Adrenal gland (tissue), 19 donors: ENCODE measurements at places on chromosomes 3 and 15.

GRCh38 chr15:49706805-49707204 is 86.0 kb downstream of the DTWD1 start:
- no peak for DNase-seq

- no peak for DNase-seq
Observed at GRCh38 chr3:146187334-146187950, 26.5 kb upstream of the PLOD2 start.

DNA sequence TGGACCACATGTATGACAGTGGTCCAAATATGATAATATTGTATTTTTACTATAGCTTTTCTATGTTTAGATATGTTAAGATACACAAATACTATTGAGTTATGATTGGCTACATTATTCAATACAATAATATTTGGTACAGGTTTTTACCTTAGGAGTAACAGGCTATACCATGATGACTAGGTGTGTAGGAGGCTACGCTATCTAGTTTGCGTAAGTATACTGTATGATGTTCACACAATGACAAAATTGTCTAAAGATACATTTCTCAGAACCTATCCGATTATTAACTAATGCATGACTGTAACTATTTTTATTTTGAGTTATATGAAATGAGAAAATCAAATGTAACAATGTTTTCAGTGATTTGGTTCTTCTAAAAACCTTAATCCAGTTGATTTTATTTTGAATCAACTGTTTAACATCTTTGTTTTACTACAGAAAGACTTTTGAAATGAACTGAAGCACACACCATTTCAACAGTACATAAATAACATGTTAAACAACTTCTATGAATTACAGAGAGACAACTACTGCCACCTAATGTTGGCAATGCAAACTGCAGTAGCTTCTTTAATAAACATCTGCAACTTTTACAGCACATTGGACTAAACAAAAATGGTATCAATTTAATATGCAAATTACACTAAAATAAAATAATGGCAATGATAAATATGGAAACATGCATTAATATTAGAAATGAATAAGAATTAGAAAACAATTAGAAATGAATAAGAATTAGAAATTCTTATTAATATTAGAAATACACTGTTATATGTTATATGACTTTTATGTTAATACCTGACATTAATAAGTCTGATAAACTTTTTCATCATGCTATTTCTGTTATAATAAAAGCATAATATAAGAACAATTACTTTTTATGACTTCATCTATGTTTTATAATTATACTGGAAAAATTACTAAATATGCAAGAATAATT is 255.7 kb downstream of the MBNL1 start:
- peak; percentile 21 for DNase-seq

- DNase-seq, result no peak
Observed at GRCh38 chr3:18868911-18869689, 279.2 kb upstream of the KCNH8 start.

GRCh38 chr15:76988867-76989780 is 5.8 kb upstream of the PSTPIP1 start:
- DNase-seq, result no peak

DNA sequence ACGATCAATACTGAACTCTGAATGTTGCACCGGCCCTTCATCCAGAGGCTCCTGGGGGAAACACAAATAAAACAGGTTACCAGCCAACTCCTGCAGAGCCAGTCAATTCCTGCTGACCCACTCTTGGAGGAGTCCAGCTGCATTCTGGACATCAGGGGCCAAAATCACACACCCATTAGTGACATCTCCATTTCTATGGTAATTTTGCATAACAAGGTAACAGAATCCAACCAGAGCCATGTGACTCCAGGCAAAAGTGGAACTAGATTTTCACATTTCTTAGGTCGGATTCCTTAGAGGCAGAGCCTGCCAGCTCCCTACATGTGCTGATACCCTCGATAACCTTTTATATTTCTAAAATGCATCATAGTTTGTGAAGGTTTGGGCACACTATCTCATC is 119.2 kb upstream of the CTNNB1 start:
- no peak for DNase-seq

GRCh38 chr15:72998226-72998625 is 54.0 kb upstream of the NEO1 start:
- no peak for DNase-seq

GRCh38 chr15:43232289-43232874 is 11.6 kb upstream of the EPB42 start:
- DNase-seq, result no peak

GRCh38 chr15:58182460-58183163 is 44.4 kb downstream of the AQP9 start:
- no peak for DNase-seq

- no peak for DNase-seq
Observed at GRCh38 chr3:5116538-5116937, 5.6 kb upstream of the ARL8B start.

DNA sequence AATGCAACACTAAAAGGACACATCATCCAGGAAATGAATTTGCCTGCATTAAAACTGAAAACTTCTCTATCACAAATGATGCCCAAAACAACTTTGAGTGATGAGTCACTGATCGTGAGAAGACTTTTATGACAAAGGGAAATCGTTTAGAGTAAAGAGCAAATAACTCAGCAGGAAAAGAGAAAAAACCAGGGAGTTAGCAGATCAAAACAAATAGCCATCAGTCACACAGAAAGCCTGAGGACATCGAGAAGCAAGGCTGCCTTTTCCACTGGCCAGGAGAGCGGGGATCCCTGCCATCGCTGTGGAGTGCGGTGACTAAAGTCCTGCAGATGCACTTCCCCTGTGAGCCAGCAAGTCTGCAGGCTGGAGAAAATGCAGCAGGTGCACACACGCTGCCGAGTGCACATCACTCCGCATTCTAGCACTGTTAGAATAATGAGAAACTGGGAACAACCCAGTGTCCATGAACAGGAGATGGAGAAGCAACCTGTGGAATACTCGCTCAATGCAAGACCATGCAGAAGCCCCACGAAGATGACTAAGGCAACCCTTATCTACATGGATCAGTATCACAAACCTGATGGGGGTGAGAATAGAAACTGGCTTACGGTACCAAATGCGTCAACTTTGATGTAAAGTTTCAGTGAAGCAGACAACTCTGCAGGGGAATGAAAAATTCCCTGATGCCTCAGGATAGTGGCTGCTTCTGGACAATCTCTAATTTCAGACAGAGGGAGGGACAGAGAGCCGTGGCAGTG is 86.4 kb downstream of the NSMCE3 start:
- no peak for DNase-seq

GRCh38 chr15:66004618-66005262 is 135.4 kb downstream of the RAB11A start:
- DNase-seq, result no peak

- no peak for DNase-seq
Observed at GRCh38 chr3:78894787-78895186, 873.0 kb downstream of the ROBO1 start.

DNA sequence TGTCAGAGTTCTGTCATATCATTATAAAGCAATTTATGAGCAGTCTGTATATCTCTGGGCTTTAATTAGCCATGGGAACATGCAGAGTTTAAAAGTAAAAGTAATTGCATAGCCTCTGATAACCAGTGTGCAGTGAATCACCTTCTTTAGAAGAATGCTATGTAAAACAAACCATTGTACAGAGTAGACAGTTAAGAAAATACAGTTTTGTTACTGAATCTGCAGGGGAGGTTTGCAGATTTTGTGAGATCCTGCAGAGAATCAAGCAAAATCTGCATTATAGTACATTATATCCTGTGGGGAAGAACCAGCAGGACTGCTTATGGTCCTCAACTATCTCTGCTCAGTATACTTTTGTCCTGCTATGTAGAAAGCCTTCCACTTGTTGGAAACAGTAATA is 396.2 kb upstream of the NAALADL2 start:
- DNase-seq, result no peak

DNA sequence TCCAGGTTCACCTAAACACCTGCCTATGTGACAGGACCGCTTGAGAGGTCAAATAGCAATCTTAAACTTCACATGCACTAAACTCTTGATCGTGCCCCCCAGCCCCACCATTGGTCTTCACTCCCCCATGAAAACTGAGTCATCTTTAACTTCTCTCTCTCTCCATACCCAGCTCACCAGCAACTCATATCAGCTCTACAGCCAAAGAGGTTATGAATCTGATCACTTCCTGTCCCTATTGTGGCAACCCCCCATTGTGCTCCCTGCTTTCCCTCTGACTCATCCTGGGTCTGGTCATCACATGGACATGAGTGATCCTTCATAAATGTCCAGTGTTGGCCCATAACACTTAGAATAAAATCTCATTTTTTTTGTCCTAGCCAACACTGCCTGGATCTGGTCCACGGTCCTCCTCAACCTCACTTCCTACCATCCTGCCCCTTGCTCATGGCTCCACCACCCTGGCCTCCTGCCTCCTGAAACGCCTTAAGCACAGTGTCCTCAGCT is 103.4 kb upstream of the HACD2 start:
- DNase-seq, result peak; percentile 73

DNA sequence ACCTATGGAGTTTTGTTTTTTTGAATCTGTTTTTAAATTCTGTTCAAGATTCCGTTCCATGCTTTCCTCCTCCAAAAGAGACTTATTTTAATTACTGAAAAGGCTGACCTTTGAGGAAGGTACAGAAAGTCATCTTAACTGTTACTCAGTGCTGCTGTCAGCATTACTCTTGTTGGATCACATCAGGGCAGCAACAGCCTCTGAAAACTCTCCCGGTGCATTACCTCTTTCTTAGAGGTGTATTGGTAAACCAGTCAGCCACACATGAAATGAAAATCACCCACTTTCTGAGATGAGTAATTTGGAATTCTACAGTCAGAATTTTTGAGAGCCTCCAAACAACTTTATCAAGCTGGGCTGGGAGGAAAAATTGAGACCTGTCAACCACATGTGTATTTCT is 88.5 kb upstream of the LIMD1 start:
- no peak for DNase-seq

- no peak for DNase-seq
Observed at GRCh38 chr3:157408499-157409149, 28.0 kb upstream of the PTX3 start.

GRCh38 chr3:134341389-134341788 is 32.9 kb downstream of the AMOTL2 start:
- DNase-seq, result no peak

- DNase-seq, result no peak
Observed at GRCh38 chr3:195028877-195029606, 241.9 kb downstream of the XXYLT1 start.

- no peak for DNase-seq
Observed at GRCh38 chr3:30349507-30349906, 256.9 kb upstream of the TGFBR2 start.

DNA sequence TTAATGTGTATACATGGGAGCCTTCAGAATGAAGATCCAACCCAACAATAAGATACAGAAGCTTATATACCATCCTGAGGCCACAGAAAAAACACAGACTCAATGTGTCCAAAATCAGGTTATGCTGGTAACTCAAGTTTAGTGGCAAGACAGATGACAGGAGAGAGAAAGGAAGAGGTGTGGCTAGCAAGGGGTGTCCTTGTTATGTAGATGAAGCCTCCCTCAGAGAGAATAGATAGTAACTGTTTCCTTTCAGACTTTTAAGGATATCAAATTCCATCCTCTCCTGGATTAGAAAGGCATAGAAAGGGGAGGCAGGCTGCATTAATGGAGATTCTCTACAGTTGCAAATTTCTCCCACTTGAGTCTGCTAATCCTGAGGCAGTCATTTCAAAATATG is 447.4 kb downstream of the GABRB3 start:
- no peak for DNase-seq

- DNase-seq, result no peak
Observed at GRCh38 chr3:188133646-188134045, 20.3 kb upstream of the LPP start.

DNA sequence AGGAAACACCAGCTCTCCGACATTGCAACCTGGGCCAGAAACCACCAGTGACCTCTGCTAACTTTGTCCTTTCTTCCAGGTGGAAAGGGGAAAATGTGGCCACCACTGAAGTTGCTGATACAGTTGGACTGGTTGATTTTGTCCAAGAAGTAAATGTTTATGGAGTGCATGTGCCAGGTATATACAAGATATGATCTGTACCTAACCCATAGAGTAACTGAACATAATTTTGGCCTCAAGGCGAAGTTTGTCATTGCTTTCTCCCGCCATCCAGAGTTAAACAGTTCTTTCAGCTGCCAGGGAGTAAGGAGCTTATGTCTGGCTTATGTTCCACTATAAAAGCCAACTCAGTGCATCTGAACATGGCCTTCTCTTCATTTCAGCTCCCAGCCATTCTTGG is 36.7 kb downstream of the HDC start:
- no peak for DNase-seq

- DNase-seq, result no peak
Observed at GRCh38 chr3:157527131-157527881, 24.1 kb upstream of the VEPH1 start.

DNA sequence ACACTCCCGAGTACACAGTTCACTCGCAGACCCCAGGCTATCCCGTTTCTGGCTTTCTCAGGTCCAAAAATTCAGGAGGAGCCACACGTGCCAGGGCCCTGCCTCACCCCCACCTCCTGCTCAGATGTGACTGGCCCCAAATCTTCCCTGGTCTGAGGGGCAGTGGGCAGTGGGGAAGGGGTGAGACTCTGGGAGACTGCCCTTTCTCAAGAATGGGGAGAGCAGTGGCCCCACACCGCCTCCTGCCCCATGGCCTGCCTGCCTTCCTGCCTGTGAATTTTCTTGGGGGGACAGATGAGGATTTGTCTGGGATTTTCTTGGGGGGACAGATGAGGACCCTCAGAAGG is 174.6 kb downstream of the MEGF11 start:
- DNase-seq, result no peak

- no peak for DNase-seq
Observed at GRCh38 chr3:168003911-168004310, 91.8 kb downstream of the GOLIM4 start.

GRCh38 chr3:31462050-31462569 is 70.6 kb upstream of the STT3B start:
- DNase-seq, result no peak

DNA sequence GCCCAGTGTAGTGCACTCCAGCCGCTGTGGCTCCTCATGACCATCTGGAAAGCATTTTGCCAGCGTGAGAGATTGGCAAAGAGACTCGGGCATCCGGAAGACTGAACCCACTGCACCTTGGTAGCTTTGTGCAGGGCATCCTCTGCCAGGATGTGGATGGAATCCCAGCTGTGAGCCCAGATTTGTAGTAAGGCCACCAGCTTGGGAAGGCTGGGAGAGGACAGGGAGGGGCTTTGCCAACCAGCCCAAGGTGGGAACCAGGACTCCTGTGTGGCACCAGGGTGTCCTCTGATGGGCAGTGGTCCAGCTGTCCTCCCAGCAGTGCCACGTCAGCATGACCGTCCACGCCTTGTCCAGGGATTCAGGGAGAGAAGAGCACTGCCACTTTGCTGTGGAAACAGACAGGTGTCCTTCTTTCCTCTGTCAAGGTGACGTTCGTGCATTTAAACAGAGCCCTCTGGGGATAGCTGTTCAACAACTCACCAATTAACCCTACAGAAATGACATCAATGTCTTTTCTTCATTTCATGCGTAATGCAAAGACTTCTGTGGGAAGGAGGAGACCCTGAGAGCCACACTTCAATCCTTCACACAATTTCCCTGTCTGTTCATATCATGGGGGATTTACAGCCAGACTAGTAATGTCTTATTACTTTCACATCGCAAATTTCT is 19.1 kb downstream of the KLF15 start:
- no peak for DNase-seq
